NAMALWA (cell line): ENCODE measurements at places on chromosomes 13 and 19.

DNA sequence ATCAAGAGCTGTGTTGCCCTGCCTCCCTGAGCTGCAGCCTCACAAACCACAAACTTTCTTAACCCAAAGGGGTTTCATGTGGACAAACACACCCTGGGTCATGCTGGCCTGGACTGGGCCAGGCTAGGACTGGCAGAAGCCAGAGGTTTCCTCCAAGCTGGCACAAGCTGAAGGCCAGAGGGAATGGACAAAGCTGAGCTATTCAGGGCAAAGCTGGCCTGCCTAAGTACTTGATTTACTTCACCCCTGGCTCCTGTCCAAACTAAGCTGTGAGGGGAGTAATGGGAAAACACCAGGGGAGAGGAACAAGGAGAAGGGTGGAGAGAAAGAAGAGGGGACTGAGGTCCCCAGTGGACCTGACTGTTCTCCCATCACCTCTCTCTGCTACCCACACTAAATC lies 6.2 kb downstream of the CPAMD8 start:
- DNase-seq: no peak

GRCh38 chr13:54486421-54487166 lies 1458.0 kb downstream of the OLFM4 start:
- no peak for DNase-seq

GRCh38 chr13:25394402-25395060 lies 22.8 kb downstream of the ATP8A2 start:
- DNase-seq: no peak

DNA sequence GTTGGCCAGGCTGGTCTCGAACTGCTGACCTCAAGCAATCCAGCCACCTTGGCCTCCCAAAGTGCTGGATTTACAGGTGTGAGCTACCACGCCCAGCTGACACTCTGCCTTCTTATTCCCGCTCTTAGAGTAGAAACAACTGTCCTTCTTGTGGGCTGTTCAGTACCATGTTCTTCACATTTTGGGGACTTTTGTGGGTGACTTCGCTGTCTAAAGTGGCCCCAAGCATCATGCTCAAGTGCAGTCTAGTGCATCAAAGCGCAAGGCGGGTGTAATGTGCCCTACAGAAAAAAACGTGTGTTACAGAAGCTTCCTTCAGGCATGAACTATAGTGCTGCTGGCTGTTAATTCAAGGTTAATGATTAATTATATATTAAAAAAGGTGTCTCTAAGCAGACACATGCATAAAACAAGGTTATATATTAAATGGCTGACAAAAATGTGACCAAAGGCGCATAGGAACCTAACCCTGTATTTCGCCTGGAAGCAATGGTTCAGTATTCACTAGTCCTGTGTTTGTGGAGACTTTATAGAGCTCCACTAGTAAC lies 38.3 kb downstream of the ABCC4 start:
- DNase-seq: no peak

DNA sequence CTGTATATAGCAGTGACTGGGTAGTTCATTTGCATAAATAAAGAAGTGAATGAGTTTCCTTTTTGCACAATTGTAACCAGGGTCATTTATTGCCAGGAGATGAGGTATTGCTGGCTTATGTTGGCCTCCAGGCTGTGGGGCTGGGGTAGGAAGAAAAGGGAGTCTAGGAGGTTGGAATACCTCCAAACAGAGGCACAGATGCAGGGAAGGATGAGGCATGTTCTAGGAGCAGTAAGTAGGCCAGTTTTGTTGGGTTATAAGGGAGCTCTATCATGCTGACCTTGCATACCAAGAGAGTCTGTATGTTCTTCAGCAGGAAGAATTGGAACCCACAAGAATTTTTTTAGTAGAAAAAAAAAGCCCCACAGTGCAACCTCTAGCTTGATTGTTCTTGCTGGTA lies 17.2 kb upstream of the CYSLTR2 start:
- no peak for DNase-seq

- DNase-seq: no peak
These were observed 453.7 kb downstream of the PCDH17 start for GRCh38 chr13:58085274-58085673.

DNA sequence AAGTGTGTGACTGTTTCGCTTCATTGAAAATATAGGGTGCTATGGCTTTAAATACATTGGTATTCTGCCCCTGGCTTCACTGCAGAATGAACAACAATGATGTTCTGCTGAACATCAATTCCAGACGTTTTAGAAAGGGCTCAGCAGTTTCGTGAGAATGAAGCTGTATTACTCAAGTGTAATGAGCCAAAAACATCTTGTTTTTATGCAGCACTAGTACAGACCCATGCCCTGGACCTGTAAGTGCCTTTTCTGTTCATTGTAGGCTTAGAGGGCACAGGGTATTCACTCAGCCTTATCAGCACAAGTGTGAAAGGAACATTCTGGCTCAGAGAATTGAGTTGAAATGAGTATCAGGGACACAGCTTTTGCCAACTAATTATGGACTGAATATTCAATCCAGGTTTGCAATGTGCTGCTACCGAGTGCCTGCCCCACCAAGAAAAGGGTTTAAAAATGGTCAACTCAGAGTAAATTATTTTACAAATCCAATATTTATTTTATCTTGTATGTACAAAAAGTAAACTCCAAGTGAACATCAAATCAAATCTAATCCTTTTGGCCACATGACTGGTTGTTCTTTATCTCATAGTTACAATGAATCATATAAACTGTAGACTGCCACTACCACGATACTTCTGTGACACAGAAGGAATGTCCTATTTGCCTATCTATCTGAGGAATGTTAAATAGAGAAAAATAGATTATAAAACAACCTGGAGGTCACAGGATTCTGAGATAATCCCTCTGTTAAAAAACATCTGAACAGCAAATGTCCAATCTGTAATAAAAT lies 362.8 kb downstream of the NALCN start:
- DNase-seq: no peak

GRCh38 chr13:109213714-109214113 lies 572.7 kb downstream of the IRS2 start:
- DNase-seq: no peak

GRCh38 chr13:99803141-99803540 lies 168.4 kb downstream of the ZIC5 start:
- DNase-seq: no peak

- no peak for DNase-seq
These were observed 25.5 kb upstream of the NAXD start for GRCh38 chr13:110589793-110590390.

DNA sequence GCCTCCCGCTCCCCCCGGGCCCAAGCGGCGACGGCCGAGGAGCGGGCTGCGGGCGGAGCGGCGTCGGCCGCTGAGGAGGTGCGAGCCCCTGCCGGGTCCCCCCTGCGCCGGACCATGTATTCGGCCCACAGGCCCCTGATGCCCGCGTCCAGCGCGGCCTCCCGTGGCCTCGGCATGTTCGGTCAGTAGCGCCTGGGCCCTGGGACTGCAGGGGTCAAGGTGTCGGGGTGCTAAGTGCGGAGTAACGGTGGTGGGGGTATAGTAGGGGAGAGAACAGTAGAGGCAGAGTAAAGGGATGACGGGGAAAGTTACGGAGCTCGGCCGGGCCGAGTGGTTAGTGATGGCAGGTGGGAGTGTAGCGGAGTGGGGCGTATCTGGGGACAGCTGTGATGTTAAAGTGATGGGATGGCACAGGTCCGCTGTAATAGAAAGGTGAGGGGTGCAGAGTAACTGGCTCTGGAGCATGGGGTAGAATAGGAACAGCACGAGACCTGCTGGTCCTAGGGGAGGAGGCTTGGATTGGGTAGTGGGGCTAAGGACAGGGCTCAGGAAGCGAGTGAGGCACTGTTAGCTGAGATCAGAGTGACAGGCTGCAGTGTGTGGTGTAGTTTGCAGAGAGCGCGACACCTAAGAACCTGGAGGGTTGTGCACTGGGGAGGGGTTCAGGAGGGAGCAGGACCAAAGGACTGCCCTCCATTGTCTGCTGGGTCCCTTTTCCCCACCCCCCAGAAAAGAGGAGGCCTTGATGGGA lies 15.7 kb downstream of the CIC start:
- peak; percentile 70 for DNase-seq

- no peak for DNase-seq
These were observed at the start of gene MAB21L1 for GRCh38 chr13:35475960-35476943. Gene MAB21L1, minus strand, starts transcription at chr13:35476689. Its CDS starts 551 bp downstream, at chr13:35476138.

DNA sequence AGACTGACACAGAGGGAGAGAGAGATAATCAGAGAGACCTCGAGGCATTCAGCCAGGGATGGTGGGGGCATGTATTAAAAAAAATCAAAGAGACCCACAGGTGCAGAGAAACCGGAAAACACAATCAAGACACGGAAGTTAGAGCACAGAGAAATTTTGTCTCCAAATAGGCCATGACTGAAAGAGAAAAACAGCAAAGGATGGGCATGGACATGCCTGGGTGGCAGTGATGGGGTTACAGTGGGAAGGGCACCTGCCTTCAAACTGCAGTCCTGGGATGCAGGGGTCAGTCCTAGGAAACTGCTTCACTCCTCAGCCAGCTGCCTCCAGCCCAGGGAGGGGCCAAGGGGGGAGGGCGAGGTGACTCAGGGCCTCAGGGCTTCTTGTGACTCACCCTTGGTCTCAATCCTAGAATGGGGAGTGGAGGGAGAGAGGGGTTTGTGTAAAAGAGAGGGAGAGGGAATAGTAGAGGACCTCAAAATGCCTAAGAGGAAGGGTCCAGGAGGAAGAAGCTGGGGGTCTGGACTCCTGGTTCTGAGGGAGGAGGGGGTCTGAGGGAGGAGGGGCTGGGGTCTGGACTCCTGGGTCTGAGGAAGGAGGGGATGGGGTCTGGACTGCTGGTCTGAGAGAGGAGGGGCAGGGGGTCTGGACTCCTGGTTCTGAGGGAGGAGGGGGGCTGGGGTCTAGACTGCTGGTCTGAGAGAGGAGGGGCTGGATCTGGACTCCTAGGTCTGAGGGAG lies 3.6 kb upstream of the KCNN4 start:
- DNase-seq: peak; percentile 54

- DNase-seq: no peak
These were observed 158.7 kb downstream of the OXGR1 start for GRCh38 chr13:96835546-96835945.

DNA sequence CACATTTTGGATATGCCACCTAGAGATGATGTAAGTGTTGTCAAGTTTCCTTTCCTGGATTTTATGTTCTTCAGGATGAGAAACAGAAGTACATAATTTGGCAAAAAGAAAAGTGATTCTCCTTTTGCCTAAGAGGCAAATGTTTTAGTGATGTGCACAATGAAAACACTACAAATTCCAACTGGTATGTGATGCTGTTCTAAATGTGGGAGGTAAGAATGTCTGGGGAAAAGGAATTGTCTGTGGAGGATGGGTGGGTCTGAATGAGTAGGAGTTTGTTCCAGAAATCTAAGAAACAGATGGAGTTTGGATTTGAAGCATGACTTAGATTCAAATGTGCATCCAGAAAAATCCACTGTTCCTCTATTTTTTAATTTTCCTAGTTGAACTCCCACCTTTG lies 473.6 kb upstream of the SPRY2 start:
- no peak for DNase-seq

- DNase-seq: no peak
These were observed 2.8 kb upstream of the POP4 start for GRCh38 chr19:29603308-29603707.

GRCh38 chr19:54201980-54202379 lies 1.3 kb downstream of the RPS9 start:
- DNase-seq: peak; percentile 46

DNA sequence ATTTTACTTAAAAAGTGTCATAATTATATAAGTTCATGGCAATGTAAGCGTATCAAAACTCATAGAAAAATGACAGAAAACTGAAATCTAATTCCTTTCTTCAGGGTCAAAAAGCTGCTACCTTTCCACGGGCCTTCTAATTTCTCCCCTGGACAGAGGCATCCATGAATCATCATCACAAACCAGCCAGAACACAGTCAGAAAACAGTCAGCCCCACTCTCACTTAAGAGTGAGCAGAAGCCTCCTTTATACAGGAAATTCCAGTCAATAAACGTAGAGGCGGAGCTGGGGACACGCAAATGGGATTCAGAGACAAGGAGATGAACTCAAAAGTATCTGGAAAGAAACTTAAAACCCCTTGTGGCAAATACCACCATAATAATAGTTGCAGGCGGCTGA lies 54.2 kb upstream of the ABCC4 start:
- no peak for DNase-seq

- DNase-seq: peak; percentile 22
These were observed 34.3 kb downstream of the ATP4B start for GRCh38 chr13:113623491-113624234.

GRCh38 chr13:20073775-20074174 lies 87.1 kb downstream of the GJA3 start:
- no peak for DNase-seq

DNA sequence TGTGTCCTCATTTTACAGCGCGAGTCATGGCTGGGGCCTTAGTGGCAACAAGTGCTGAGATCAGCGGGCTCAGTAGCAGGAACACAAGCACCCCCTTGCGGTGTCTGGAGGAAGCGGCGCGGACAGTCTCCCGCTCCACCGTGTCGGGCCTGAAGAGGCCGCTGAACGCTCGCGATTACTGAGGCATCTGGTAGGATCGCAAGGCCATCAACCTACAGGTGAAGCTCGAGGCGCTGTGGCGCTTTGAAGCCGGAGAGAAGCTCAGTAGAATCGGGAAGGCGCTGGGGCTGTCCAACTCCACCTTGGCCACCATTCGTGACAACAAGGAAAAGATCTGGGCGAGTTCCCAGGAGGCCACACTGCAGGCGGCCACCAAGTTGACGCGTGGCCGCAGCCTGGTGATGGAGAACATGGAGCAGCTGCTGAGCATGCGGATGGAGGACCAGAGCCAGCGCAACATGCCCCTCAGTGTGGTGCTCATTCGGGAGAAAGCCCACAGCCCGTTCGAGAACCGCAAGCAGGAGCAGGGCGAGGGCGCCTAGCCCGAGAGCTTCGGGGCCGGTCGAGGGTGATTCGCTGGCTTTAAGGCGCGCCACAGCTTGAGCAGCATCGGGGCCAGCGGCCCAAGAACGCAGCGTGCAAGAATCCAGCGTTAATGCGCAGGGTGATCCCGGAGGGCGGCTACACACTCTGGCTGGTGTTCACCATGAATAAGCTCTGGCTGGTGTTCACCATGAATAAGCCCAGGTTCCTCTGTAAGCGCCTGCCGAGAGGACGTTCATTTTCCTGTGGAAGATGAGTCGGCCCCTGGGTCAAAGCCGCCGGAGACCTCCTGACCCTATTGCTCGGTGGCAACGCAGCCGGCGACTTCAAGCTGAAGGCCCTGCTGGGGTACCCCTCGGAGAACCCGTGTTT lies 8.3 kb upstream of the MZF1 start:
- DNase-seq: peak; percentile 92

GRCh38 chr13:28273919-28274318 lies 135.6 kb downstream of the PAN3 start:
- DNase-seq: peak; percentile 52

GRCh38 chr19:55241143-55241934 lies 12.8 kb upstream of the TMEM86B start:
- no peak for DNase-seq

GRCh38 chr19:13797870-13798269 lies 2.6 kb downstream of the ZSWIM4 start:
- DNase-seq: no peak

DNA sequence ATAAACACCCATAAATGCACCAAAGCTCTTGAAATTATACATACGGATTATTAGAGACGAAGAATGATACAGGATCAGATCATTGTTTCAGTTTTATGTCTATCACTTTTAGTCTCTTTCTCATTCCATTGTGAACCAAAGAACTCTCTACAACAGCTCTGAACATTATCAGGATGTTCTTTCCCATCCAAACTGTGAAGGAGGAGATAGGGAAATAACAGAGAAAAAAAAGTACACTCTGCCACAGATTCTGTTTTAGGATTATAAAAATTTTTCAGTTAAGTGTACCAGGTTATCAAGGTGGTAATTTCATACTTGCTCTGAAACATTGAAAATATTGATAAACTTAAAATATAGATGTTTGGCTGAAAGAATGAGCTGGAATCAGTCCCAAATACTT lies 270.9 kb downstream of the MZT1 start:
- no peak for DNase-seq
